Stimulated activated CD4-positive, alpha-beta T cell treated with anti-CD3 and anti-CD28 coated beads, Interleukin-12 subunit alpha, Interleukin-12 subunit beta, amount 100 ng/mL, for 48 hours (primary cell): ENCODE measurements at places on chromosomes 5 and 9.

- no peak for DNase-seq
These were observed 44.3 kb downstream of the CYSTM1 start for GRCh38 chr5:140219068-140219991.

DNA sequence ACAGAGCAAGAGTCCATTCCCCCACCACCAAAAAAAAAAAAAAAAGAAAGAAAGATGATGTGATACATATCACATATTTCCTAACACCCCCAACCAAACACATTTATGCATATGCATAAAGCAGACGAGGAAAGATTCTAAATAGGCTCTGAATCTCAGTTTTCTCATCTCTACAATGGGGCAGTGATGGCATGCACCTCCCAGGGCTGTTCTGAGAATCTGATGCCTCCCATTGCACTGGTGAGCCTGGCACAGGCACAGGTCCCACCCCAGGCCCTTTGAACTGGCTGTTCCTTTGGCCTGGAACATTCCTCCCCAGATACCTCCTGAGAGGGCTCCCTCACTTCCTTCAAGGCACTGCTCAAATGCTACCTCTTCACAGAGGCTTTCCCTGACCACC, 116.5 kb downstream of the C9orf50 start:
- no peak for DNase-seq

GRCh38 chr5:81214848-81215247, 18.3 kb upstream of the CKMT2 start:
- DNase-seq = no peak

GRCh38 chr9:135604437-135605237, 34.7 kb downstream of the GLT6D1 start:
- no peak for DNase-seq

DNA sequence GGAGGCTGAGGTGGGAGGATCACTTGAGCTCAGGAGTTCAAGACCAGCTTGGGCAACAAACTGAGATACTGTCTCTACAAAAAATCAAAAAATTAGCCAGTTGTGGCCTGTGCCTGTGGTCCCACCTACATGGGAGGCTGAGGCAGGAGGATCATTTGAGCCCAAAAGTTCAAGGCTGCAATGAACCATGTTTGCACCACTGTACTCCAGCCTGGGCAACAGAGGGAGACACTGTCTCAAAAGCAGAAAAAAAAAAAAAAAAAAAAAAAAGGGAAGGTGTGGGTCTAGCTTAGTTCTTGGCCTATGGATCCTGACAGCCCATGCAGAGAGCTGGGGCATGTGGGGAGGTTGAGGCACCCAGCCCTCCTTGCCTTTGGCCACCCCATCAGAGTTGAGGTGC, 10.9 kb downstream of the PLPP7 start:
- no peak for DNase-seq
